ENCODE measurements at places on chromosomes 5 and 9.
A peak's percentile ranks its signal among the peaks of the same experiment; 100 is the strongest.

DNA sequence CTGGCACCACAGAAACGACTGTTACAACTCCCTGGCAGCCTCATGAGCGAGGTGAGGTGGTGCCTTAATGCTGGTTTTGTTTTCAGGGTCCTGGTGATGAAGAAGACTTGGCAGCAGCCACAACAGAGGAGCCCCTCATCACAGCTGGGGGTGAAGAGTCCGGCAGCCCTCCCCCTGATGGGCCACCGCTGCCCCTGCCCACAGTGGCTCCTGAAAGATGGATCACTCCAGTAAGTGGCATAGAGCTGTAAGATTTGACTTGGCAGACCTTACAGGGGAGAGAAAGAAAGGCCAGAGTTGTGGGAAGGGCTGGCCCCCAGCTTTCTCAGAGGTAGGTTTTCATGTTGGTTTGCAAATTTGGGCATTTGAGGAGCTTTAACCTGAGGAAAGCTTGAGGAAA, 72.2 kb downstream of the COL15A1 start:
- no peak for DNase-seq

GRCh38 chr5:374631-375335, 53.3 kb downstream of the AHRR start:
- DNase-seq = no peak

GRCh38 chr5:89932771-89933181, 476.8 kb downstream of the CETN3 start:
- DNase-seq = no peak

DNA sequence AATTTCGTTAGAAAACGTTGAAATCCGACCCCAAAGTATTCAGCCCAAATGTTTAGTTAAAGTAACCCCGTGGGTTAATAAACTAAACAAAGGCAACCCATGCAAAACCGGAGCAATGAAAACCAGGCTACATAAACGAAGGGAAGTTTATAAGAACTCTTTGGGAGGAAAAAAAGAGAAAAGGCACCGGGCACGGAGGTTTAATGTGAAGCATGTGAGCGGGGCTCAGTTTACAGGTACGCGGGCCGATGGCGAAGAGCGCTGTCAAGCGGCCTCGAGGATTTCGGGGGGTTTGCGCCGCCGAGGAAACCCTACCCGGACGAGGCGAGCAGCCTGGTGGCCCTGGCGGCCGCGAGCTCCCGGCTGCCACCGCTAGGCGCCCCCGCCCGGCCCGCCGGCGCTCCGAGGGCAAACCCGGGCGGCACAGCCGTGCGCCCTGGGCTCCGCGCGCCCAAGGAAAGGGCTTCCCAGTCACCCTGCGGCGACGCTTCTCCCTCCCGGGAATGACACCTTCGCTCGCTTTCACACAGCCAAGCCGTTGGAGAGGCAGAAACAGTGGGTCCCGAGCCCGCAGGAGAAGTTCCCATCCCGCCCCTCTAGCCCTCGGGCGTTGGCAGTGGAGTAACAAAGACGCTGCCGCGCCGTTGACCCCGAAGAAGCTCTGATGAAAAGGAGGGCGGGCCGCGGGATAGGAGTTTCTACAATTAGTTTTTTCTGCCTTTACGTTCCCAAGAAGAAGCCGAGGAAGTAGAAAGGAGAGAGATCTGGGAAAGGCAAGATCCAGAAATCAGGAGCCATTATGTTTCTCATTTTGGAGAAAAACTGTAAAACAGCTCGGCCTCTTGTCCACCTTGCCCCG, 126.0 kb downstream of the TMEM174 start:
- peak; percentile 53 for DNase-seq

DNA sequence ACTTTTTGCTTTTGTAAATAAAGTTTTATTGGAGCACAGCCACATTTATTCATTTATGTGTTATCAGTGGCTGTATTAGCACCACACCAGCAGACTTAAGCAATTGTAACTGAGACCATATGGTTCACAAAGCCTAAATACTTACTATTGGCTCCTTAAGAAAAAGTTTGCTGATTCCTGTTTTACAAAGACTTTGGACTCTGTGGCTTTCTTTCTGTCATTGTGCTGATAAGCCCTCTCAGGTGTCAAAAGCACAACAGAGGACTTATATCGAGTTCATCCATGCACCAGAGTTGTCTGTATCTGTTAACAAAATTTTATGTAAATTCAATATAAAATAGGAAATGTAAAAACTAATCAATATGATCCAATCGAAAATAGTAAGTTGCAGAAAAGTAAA, 55.6 kb upstream of the PCSK5 start:
- no peak for DNase-seq
